Activated CD4-positive, alpha-beta T cell treated with anti-CD3 and anti-CD28 coated beads, Interleukin-2, amount 50 U/mL, for 48 hours (primary cell): ENCODE measurements at places on chromosomes 5 and 9.
A peak's percentile ranks its signal among the peaks of the same experiment; 100 is the strongest.

- no peak for DNase-seq
Measured at GRCh38 chr5:36310138-36310537, 8.4 kb upstream of the RANBP3L start.

DNA sequence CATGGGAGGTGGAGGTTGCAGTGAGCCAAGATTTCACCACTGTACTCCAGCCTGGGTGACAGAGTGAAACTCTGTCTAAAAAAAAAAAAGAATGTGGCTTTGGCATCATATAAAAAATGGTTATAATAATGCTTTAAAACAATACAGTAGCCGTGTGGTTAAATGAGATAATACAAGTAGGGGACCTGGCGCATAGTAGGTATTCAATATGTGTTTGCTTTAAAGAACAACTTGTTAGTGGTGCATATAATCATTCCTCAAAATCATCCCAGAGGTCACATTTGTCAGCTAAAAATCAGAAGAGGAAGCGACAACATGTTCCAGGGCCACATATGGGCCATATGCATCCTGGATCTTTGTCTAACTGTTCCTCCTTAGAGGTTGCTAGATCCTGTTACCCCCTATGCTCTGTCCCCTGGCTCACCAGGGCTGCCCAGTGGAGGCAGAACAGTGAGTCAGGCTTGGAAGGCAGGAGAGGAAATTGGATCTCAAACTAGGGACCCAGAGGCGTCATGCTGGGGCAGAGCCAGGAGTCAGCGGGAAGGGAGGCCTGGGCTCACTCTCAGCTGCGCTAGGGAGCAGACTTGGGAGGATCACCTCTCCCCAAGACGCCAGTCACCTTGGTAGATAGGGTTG, 27.7 kb downstream of the LHX6 start:
- no peak for DNase-seq

DNA sequence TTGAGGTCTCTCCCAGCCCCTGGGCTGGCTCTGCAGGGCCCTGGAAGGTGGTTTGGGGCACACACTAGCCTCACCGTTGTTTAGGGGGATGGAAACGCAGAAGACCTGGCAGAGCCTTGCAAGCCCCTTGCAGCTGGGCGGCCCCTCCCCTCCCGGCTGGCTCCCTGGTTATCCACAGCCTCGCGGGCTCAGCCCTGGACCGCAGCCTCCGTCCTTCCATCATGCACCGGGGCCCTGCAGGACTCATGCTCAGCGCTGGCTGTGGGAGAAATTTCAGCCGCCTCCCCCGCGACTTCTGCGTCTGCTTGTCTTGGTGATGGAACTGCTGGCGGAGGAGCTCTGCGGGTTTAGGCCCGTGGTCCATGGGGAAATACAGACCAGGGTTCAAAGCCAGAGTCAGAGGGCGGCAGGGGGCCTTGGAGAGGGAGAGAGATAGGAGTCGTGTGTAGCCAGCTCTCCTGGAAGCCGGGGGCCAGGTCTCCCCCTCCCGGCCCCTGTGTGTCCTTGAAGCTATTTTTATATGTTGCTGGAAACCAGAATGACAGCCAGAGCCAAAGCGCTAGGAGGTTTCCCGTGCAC, 75.8 kb upstream of the IER5L start:
- no peak for DNase-seq

- no peak for DNase-seq
Measured at GRCh38 chr9:114037249-114037648, 40.9 kb downstream of the AMBP start.

DNA sequence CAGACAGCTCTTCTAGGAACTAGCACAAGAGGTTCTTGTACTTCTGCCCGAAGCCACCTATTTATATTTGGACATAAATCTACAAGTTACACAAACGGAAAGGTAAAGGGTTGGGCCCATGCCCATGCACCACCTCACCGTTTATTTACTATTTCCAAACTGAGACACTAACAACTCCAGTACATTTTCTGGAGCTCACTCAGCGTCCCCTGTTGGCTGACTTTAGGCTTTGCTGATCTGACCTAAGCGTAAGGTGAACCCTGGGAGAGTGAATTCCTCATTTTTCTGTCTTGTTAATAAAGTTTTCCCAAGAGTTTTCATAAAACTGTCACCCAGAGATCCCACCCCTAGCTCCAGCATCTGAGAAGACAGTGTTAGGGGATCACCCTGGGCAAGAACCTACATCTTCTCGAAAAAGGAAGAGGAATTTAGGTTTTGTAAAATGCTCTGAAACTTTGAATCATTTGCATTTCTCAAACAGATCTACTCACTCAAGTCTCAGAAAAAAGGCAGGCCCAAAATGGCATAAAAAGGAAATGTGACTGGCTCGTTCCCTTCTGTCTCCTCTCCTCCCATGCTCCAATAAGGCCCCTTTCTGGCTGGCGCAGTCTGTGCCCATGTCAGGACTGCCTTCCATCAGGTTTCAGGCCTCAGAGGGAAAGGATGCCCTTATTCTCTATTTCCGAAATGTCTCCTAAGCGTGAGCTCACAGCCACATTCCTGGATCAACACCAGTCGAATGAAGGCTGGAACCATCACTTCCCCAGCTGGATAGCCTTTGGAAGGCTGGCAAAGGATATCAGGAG, 201.3 kb downstream of the FANCC start:
- DNase-seq: no peak

DNA sequence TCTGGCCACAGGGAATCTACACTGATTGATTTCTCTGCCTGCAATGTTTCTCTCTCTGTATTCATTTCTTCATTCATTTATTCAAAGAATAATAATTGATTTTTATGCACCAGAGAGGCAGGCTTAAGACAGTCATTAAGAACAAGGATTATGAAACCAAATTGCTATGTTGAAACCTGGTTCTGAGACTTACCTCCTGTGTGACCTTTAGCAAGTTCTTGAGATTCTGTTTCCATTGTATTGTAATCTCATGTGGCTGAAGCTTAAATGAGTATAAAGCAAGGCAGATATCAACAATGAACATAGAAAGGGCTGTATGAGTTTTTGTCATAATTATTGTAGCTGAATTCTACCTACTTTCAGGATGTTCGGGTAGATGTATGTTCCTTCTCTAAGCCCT, 129.6 kb upstream of the GRIA1 start:
- DNase-seq: no peak

DNA sequence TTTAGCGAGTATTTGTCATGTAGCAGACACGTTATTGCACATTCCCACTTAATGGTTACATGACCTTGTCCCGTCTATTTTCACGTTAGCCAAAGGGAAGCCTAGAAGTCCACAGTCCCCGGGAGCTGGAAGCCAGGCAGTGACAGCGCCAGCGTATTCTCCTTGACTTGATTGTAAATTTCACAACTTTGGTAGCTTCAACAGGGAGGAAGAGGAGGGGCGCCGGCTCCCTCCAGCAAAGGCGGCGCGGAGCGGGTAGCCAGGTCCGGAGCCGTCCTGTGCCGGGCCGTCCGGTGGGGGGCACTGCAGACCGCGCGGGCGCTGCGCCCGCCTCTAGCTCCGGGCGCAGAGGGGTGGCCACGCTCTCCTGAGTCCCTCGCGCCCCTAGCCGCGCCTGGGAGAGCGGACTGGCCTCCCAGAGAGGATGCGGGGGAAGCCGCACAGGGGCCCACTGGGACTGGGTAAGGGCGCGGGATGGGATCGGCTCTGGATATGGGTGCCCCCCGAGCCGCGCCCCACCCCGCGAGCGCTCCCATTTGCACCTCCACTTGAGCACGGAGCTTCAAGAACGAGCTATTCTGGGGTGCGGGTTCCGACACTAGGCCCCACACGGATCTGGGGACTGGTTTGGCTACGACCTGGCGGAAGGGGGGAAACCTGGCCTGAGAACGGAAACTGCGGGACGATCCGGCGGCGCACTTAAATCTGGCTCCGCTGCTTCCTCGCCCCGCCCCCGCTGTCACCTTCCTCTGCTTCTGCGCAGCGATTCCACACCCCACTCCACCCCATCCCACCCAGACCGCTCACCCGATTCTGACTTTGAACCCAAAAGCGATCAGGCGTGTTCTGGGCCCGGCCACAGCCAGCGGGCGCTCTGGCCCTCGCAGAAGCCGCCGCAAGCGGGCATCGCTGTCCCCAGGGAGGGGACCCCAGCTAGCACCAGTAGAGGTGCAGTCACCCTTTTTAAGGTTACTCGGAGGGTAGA, 23.8 kb downstream of the KLF4 start:
- peak; percentile 49 for DNase-seq

GRCh38 chr9:108762348-108763055, 93.3 kb downstream of the ACTL7B start:
- no peak for DNase-seq

- DNase-seq: no peak
Measured at GRCh38 chr9:81599837-81600236, 89.5 kb downstream of the TLE1 start.

- DNase-seq: peak; percentile 47
Measured at GRCh38 chr5:16936150-16936988, at the start of gene MYO10. MYO10 (minus strand) TSS chr5:16936288; CDS start chr5:16935808, 480 bp downstream.

GRCh38 chr9:92664394-92665152, 5.4 kb downstream of the IPPK start:
- DNase-seq: no peak

DNA sequence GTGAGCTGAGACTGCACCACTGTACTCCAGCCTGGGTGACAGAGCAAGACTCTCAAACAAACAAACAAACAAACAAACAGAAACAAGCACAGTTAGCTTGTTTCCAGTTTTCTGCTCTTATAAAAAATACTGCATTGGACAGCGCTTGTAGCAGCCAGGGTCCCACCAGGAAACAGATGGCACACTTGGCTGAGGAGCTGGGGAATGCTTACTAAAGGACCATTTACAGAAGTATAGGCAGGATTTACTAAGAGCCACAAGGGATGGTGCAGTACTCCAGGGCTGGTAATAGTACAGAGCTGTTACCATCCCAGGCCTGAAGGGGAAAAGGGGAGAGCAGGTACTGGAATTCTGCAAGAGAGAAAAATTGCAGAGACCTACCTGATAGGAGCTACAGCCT, 5.2 kb upstream of the ANKS6 start:
- DNase-seq: no peak

DNA sequence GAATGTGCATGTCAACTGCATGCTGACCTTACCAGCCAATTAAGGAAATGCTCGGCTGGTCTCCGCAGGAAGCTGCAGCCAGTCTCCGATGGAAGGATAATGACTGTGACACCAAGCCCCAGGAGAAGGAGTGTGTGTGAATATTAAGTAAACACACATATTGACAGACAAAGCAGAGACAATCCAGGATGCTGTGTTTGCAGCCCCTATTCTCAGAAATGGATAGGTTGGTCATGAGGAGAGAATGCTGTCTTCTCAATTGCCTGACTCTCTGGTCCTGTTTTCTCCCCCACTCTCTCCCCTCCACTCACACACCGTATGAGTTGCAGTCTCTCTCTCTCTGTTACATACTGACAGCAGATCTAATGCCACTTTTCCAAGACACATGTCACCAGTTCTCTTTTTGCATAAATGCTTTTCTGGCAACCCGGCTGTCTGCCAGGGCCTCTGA, 85.7 kb downstream of the EPB41L4A start:
- no peak for DNase-seq

- peak; percentile 78 for DNase-seq
Measured at GRCh38 chr5:176542135-176542595, 5.0 kb upstream of the RNF44 start.

GRCh38 chr5:14551211-14551610, 30.4 kb upstream of the OTULINL start:
- no peak for DNase-seq

DNA sequence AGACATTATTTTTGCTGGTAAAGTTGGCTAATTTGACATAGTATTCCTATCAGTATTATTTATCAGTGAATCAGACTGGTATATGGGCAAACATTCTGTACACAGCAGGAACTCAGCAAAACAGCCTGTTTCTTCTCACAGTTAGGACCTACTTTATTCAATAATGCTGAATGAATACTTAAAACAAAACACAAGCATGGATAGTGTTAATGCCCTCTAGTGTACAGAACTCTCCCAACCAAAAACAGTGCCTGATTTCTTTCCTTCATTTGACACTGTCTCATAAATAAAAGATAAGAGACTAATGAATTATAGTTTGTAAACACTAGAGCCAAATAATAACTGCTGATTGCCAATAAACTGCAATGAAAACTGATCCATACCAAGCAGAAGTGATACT, 1113.3 kb downstream of the PTPRD start:
- no peak for DNase-seq

- no peak for DNase-seq
Measured at GRCh38 chr5:126715765-126716164, 61.2 kb upstream of the LMNB1 start.

GRCh38 chr5:79077680-79078365, 8.3 kb downstream of the BHMT2 start:
- DNase-seq: no peak

DNA sequence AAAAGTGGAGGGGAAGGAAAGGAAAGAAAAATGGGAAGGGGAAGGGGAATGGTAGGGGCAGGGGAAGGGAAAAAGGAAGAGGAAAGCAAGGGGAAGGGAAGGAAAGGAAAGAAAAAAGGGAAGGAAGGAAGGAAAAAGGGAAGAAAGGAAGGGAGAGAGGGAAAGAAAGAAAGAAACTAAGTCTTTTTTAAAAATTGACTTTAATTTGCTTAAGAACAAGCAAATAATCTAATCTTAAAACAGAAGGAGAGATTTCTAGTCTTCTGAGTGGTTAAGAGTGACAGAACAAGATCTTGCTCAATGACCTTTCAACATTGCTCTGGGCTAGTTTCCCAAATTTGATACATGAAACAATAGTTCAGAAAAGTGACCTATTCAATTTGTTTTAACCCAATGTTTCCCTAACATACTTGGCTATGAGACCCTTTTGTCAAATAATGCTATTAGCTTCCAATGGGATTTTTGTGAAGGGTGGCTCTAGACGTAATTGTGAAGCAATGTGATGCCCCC, 33.4 kb upstream of the GLIS3 start:
- DNase-seq: no peak

- DNase-seq: no peak
Measured at GRCh38 chr5:159620853-159621540, 290.7 kb upstream of the IL12B start.

- no peak for DNase-seq
Measured at GRCh38 chr9:75438716-75439115, 350.4 kb downstream of the OSTF1 start.

- no peak for DNase-seq
Measured at GRCh38 chr9:11159318-11159862, 546.6 kb upstream of the PTPRD start.

- DNase-seq: no peak
Measured at GRCh38 chr5:1288439-1289335, 6.2 kb downstream of the TERT start.

GRCh38 chr5:61286446-61287132, 45.5 kb upstream of the ZSWIM6 start:
- no peak for DNase-seq

GRCh38 chr9:385818-386398, 171.2 kb downstream of the DOCK8 start:
- peak; percentile 29 for DNase-seq
